ENCODE measurements at places on chromosomes 16 and 17.

DNA sequence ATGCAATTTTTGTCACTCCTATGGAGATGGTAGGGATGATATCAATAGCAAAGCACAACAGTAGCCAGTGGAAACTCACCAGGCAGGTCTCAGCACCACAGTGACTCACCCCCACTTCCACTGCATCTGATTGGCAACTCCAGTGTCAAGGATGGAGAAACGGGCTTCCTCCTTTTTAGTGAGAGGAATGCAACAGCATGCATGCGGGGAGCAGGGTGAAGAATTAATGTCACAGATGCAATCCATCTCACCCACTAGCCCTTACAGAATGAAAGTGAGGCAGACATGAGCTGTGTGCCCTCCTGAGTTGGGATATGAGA, 467.0 kb upstream of the C16orf82 start:
- DNase-seq, result no peak

- no peak for DNase-seq
Measured at GRCh38 chr17:30084788-30085187, 31.8 kb upstream of the NSRP1 start.

GRCh38 chr17:77460514-77461046, 319.8 kb downstream of the SEC14L1 start:
- DNase-seq, result no peak

- no peak for DNase-seq
Measured at GRCh38 chr16:13231365-13231764, 330.0 kb downstream of the SHISA9 start.

GRCh38 chr17:38545531-38546225, 60.1 kb downstream of the SRCIN1 start:
- DNase-seq, result no peak

GRCh38 chr17:27544350-27545131, 86.4 kb upstream of the LGALS9 start:
- no peak for DNase-seq

DNA sequence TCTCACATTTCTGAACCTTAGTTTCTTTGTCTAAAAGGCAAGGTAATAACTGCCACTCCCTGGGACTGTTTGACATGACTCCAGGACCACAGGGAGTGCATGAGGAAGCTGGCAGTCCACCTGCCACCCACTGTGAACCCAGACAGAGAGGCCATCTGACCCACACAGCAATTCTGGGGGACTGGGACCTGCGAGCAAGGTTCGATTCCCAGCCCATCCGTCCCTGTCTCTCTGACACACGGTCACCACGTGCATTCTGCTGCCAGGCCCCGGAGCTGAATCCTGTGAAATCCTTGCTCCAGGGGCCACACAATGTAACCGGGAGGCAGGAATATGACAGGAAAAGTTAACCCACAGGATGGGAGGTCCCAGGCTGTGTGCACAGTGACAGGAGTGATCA, 218.8 kb upstream of the FOXF1 start:
- DNase-seq, result no peak

GRCh38 chr17:17151055-17151454, 55.1 kb downstream of the PLD6 start:
- no peak for DNase-seq

- DNase-seq, result no peak
Measured at GRCh38 chr16:20773679-20774078, 9.9 kb downstream of the ACSM3 start.

DNA sequence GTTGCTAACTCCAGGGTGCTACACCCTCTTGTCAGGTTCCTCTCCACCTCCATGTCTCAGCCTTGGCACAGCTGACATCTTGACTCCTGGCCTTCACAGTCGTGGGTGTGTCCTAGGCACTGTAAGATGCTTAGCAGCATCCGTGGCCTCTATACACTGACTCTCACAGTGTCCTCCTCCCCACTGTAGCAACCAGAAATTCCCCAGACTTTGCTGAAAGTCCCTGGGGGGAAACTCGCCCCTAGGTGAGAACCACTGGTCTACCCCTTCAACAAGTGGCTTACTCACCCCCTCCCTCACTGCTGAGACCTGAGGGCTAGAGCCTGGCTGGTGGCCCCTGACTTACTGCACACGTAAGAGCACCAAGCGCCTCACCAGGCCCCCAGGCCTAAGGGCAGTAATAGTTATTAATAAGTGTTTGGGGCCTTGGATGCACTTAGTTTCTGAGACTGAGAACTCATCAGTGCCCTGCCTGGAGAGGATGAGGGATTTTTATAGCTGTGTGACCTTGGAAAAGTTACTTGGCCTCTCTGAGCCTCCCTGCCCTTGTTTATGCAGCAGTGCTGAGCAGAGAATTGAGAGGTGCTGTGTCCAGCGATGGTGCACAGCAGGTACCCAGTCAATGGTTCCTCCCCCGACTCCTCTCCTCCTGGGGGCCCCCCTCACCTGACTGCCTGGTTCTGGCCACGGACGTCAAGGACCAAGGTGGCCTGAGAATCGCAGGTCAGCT, 67.1 kb downstream of the RMI2 start:
- no peak for DNase-seq

- DNase-seq, result no peak
Measured at GRCh38 chr17:3003296-3004149, 59.9 kb downstream of the OR1D5 start.

DNA sequence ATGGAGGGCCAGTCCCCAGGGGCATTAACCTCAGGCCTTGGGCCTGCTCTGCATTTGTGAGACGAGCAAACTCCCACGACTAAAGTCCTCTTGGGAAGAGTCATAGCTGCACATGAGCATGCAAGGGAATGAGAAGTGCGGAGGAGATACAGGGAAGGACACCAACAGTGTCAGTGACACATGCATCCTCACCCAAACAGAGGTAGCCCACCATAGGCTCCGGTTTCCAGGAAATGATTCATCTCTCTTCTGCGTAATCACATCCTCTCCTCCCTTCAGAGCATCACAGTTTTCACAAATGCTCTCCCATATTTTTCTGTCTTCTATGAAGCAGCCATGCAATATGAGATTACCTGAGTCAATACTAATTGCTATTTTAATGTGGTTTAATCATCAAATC, 725.7 kb upstream of the GOT2 start:
- DNase-seq, result no peak

DNA sequence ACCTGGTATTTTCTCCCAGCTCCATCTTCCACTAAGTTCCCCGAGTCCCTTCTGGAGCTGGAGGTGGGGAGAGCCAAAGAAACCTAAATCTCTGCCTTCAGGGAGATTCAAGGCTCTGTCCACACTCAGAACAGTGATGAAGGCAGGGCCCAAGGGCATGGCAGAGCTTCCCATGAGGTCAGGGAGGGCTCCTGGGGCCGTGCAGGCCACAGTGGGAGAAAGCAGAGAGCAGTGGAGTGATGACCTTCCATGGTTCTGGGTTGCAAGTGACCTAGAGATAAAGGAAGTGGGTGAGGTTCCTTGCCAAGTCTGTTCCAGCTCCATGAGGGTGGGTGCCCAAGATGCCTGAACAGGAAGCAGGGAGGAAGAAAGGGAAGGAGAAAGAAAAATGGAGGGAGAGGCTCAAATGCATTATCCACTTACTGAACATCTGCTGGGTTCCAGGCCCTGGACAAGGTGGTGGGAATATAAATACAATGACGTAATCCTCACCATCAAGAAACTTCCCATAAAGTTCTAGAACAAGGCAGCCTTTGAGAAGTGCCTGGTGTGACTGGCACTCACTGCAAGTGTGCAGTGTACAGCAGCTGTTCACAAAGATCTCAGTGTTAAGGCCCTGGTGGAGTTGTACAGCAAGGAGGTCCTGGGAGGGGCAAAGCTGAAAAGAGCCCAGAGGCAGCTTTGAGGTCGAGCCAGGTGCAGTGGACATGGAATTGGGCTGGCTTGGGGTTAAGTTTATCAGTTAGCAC, 13.3 kb downstream of the TBKBP1 start:
- DNase-seq, result no peak

GRCh38 chr16:74232806-74233465, 63.7 kb upstream of the PSMD7 start:
- DNase-seq, result no peak

- DNase-seq, result no peak
Measured at GRCh38 chr16:84970447-84971127, 40.7 kb downstream of the ZDHHC7 start.

DNA sequence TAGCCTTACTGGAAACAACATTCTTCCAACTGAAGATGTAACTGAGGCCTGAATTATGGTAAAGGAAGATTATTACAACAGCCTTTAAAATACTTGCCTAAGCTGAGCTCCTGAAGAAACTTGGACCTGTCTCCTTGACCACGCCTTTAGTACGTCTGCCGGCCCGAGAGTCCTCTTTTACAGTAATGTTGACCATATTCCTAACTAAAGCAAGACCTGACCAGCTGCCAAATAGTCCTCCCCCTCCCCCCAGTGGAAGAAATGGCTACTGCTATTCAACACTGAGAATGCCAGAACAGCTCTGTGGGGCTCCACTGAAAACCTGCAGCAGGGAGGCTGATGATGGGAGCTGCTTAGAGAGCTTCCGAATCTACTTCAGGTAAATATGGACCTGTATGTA, 12.6 kb upstream of the FOXJ1 start:
- no peak for DNase-seq

GRCh38 chr17:38656959-38657823, 17.6 kb downstream of the EPOP start:
- DNase-seq, result no peak

GRCh38 chr17:164303-165235, 16.9 kb downstream of the DOC2B start:
- peak; percentile 33 for DNase-seq

DNA sequence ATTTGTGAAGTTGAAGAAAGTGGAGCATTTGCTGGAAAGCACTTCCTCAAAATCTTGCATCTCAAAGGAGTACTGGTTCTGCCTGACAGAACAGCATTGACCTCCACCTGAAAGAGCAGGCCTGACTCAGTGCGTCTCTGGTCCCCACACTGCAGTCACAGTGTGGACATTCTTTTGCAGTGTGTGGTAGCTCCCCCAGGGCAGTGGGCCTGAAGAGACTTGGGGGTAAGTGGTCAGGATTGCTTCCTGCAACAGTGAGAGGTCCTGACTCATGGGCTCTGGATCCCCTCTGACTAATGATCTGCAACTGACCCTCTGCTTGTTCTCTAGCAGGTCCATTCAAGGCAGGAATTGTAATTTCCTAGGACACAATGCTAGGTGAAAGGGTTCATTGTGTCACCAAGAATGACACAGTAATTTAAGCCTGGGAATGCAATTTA, 204.9 kb upstream of the KCNJ16 start:
- DNase-seq, result peak; percentile 65

DNA sequence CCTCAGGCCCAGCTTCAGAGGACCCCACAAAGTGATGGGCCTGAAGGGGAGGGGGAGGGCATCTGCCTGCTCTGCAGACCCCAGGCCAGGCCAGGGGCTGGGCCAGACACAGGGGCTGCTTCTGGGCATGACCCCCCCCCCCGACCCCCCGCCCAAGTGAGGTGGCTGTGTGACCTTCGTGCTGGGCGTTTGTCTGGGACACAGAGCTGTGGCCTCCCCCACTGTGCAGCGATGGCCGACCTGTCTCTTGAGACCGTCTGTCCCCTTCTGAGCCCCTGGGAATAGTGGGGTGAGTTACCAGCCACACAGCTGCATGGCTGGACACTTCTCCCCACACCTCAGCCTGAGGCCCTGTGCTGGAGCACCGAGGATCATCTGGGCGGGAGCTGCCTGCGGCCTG, 34.8 kb upstream of the GNG13 start:
- DNase-seq, result no peak

GRCh38 chr17:72591289-72592241, 470.7 kb downstream of the SOX9 start:
- DNase-seq, result no peak

GRCh38 chr17:79747508-79748294, 17.0 kb downstream of the ENPP7 start:
- no peak for DNase-seq

GRCh38 chr16:35150805-35151312, 1691.4 kb downstream of the TP53TG3F start:
- DNase-seq, result no peak

DNA sequence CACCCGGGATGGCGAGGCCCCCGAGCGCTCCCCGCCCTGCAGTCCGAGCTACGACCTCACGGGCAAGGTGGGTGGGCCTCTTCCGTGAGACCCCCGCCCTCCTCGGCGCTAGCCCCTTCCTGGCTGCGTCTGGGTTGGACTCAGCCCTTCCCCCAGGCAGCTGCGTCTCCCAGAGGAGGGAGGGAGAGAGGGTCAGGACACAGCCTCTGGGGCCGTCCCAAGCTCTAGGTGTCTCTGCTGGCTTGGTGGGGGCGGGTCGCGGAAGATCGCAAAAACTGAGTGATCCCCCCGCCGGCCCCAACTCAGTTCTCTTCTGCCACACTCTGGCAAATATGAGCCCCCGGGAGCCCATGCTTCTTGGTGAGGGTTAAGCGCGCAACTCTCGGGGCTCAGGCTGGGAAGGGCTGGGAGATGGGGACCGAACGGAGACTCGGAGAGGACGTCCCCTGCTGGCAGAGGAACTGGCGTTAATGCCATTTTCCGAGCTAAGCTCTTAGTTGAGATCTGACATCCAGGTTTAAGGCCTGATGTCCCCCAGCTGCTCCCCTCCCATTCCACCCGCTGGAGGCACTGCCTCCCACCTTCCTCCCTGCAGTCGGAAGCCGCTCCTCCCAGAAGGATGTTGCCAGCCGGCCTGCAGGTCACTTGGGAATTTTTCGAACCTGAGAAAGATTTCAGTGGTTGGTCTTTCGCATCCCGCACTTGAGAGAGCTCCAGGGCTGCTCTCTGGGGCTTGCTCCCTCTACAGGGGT, 419 bp downstream of the RAB37 start:
- DNase-seq, result no peak

DNA sequence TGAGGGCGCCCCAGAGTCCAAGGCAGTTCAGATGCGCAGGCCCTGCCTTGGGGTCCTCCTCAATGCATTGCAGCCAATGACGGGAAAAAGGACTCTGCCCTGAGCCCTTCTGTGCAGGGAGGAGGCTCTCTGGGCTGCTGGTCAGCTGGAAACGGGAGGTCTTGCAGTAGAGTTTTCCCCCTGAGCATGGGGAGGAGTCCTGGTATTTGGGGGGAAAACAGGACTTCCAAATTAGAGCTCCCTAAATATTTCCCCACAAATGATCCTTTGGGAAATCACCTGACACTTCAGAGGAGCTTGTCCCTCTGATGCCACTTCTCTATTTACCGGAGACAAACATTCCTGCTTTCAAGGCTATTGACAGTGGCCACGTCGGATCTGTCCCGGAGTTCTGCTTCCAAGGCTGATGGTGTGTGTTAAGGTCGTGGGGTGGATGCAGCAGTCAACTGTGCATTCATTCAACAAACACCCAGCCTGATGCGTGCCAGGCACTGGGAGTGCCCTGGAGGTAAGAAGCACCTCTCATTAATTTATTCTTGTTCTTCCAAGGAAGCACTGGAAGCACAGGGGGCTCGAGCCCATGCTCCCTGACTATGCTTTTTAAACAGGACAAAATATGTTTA, 73.0 kb upstream of the DNAH17 start:
- DNase-seq, result no peak

GRCh38 chr16:23290189-23291062, 11.7 kb upstream of the SCNN1B start:
- no peak for DNase-seq

- no peak for DNase-seq
Measured at GRCh38 chr17:2042933-2043332, 1.1 kb downstream of the OVCA2 start.

DNA sequence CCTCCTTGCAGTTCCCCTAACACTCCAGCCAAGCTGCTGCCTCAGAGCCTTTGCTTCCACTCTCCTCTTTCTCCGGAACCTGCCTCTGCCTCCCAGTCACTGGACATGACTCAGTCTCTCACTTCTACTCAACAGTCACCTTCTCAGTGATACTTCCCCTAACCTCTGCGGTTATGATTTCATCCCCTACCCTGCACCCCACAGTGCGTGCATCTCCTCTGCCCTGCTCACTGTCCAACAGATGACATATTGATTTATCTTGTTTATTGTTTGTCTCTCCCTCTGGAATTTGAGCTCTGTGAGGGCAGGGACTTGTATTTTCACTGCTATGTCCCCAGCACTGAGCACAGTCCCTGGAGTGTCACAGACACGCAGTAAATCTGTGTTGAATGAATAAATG, 100.7 kb downstream of the CYLD start:
- DNase-seq, result no peak

All from glomerular endothelial cell (primary cell).